ENCODE measurements at places on chromosomes 6 and 20.

GRCh38 chr20:51759769-51760510, 8.2 kb downstream of the ATP9A start:
- no peaks in the 10 kb centered on the region for H3K36me3 ChIP-seq
- no peak overlapping the region for H3K27ac ChIP-seq

DNA sequence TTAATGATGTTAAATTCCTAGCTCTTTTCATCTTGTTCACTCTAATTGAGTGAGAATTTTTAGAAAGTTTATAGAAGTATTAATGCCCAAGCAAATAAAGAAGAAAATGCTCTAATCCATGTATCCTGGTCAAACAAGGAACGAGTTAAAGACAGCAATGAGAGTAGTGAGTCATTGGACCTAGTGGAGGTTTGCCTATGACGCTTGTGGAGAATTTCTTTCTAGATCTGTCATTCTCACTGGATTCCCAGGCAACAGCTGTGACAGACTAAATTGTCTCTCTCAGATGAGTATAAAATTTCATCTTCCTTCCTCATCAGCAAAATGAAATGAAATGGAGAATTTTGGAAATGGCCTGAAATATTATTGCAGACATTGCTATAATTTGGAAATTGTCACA, 127.9 kb downstream of the COL19A1 start:
- DNase-seq: no peak
- H3K36me3 ChIP-seq: no peaks in the 10 kb centered on the region
- H3K27ac ChIP-seq: no peak overlapping the region
- H3K27me3 ChIP-seq: no peaks in the 10 kb centered on the region
- no peak overlapping the region for H3K4me3 ChIP-seq
- no peaks in the 10 kb centered on the region for H3K4me1 ChIP-seq

GRCh38 chr20:21315138-21315537, 12.0 kb downstream of the XRN2 start:
- no peak overlapping the region for H3K4me3 ChIP-seq
- H3K36me3 ChIP-seq: no peaks in the 10 kb centered on the region
- H3K27ac ChIP-seq: no peak overlapping the region
- no peaks in the 10 kb centered on the region for H3K27me3 ChIP-seq
- no peaks in the 10 kb centered on the region for H3K4me1 ChIP-seq

DNA sequence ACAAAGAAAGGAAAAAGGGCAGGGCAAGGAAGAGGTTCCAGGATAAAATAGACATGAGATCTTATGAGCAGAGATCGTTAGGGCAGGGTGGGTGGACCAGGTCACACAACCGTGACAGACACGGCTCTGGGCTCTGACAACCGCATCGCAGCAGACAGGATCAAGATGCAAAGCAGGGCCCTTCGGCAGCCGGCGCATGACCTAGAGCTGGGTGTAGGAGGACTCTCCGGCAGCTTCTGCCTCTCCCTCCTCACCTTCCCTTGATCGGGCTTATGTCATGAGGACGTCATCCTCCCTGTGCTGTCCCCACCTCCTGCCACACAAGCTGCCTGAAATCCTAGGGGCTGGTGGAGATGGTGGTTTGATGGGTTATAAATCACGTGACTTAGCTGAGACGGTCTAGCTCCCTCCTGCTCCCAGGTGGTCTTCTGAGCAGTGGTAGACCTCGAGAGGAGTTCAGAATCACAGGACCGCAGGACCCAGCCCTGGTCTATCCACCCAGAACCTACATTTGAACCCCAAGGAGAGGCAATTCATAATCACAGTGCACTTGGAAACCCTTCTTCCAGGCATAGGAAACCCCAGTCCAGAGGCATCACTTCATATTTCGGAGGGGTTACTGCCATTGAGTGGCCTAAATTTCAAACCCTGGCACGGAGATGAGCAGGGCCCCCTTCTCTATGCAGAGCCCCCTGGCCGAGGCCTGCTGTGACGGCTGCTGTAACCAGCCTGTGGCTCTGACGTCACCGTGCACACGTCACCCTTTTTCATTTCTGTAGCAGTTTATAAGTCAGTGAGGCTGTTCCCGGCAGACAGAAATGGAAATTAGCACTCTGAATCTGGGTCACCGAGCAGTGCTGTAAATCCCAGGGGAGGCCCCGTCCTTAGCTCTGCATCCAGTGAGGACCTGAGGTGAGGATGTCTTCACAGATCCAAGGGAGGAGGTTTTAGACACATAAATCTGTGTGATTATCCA, 8.7 kb upstream of the CCR6 start:
- no peaks in the 10 kb centered on the region for H3K36me3 ChIP-seq
- no peaks in the 10 kb centered on the region for H3K4me1 ChIP-seq
- DNase-seq: no peak
- H3K27ac ChIP-seq: peak overlapping the region; percentile 14
- H3K4me3 ChIP-seq: no peak overlapping the region

DNA sequence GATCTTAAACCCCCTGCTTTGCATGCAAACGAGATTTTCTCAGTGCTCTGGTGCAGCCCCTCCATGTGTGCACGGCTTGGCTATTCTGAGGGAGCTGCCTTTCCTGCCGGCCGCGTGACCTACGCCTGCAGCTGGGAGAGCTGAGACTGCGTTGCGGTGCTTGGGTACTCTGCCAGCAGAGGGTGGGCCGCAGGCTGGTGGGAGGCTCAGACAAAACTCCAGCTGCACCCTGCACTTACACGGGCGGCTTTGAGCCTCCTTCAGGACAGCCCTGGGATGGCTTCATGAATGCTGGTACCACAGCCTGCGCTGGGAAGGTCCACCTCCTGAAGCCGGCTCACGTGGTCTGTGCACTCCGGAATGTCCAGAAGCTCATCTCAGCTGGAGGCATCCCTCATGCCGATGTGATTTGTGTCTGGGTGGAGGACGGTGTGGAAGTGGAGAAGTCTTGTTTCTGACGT, 223.7 kb downstream of the DLL1 start:
- no peak overlapping the region for H3K27ac ChIP-seq
- H3K27me3 ChIP-seq: no peaks in the 10 kb centered on the region
- no peaks in the 10 kb centered on the region for H3K4me1 ChIP-seq
- H3K36me3 ChIP-seq: no peaks in the 10 kb centered on the region
- H3K4me3 ChIP-seq: no peak overlapping the region

- no peaks in the 10 kb centered on the region for H3K36me3 ChIP-seq
- no peak for DNase-seq
- H3K27me3 ChIP-seq: no peaks in the 10 kb centered on the region
- H3K4me1 ChIP-seq: peaks cover 8% of the 10 kb centered on the region
Measured at GRCh38 chr20:50108556-50109235, 4.3 kb downstream of the UBE2V1 start.

GRCh38 chr6:71324194-71324785, 35.7 kb downstream of the OGFRL1 start:
- no peaks in the 10 kb centered on the region for H3K4me1 ChIP-seq
- H3K4me3 ChIP-seq: no peak overlapping the region
- H3K27me3 ChIP-seq: no peaks in the 10 kb centered on the region
- DNase-seq: no peak
- no peaks in the 10 kb centered on the region for H3K36me3 ChIP-seq

DNA sequence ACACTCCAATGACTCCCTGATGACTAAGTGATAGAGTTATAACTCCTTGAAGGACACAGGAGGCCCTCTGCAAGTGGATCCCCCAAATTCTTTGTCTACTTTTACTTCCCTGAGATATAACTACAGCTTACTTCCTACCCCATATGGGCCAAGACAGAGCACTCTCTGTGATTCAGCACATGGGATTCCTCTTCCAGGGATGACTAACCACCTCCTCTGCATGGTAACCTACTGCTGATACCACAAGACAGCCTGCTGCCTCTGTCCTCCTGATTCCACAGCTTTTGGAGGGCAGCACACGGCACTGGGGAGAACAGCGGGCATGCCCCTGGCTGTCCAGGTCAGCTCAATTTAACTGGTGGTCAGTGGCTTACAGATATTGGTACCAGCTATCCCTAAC, 675.7 kb upstream of the AGPAT4 start:
- H3K36me3 ChIP-seq: no peaks in the 10 kb centered on the region
- H3K4me1 ChIP-seq: no peaks in the 10 kb centered on the region
- no peaks in the 10 kb centered on the region for H3K27me3 ChIP-seq
- no peak overlapping the region for H3K27ac ChIP-seq
- DNase-seq: no peak
- H3K4me3 ChIP-seq: no peak overlapping the region

DNA sequence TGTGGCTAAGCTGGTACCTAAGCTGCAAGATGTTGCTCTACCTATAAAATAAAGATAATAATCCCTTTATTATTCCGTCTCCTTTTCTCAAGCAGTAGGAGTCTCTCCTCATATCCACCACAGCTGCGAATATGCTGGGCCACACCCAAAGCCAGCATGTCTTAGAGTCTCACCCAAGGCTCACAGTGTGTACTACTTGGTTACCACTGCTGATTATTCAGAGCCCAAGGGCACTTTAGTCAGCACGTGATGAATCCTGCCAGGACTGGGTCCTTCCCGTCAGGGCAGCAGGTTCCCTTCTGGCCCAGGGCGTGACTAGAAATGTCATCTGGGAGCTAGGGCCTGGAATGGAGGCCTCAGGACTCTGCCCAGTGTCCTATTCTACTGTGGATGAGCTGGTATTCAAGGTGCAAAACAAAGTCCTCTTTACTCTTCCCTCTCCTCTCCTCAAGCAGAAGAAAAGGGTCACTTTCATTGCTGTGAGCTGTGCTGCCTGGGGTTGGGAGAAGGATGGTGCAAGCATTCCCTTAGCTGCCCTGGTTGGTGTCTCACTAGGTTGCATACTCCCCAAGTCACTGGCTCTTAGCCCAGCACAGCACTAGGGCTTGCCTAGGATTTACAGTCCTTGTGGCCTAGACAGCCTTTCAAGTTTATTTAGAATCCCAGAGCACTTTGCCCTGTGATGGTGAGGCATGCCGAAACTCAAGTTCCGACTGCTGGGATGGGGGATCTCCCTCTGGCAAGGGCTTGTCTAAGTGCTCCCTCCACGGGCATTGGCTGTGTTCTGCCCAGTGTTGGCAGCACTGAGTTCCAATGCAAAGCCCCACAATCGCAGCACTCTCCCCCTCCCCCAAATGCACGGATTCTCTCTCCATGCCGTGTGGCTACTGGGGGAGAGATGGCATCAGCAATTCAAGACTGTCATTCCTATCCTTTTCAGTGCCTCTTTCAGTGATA, 320.2 kb downstream of the BTBD9 start:
- H3K4me1 ChIP-seq: no peaks in the 10 kb centered on the region
- no peaks in the 10 kb centered on the region for H3K27me3 ChIP-seq
- H3K36me3 ChIP-seq: no peaks in the 10 kb centered on the region

DNA sequence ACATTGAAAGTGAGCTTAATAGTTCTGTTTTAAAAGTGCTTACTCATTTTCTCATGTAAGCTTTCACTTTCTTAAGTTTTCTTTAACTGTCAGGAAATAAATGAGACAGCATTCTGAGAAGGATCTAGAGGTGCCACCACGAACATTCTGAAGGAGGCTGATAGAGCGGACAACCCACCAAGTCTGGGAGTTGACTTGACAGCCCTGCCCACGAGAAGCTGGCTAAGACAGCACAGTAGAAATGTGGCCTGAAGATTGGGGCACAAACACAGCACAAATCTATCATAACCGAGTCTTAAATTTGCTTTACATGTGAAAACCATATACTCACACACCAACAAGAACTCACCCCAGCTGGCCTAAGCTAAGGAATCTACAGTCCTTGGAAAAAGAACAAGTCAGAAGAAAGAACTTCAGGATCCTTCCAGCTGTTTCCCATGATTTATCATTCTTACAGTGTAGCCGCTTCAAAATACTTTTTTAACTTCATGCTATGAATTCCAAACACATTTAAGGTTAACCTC, 144.2 kb upstream of the TNFAIP3 start:
- H3K36me3 ChIP-seq: no peaks in the 10 kb centered on the region
- DNase-seq: no peak
- H3K27me3 ChIP-seq: no peaks in the 10 kb centered on the region
- no peak overlapping the region for H3K27ac ChIP-seq
- H3K4me3 ChIP-seq: no peak overlapping the region

DNA sequence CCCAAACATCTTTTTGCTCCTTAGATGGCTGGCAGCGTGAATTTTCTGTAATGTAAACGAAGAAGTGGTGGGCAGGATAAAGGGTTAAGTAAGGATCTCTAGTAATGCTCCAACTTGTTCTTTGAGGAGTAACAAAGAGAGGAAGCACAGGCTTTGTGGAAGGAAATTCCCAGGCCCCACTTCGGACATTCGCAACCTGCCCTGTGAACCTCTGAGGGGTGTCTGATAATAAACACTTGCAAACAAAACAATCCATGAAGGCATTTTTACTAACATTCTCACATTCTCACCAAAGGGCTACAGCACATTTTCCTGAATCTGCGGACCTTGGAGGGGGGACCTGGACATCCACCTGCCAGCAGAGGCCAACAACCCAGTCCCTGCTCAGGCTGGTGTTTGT, 25.8 kb upstream of the ADGRF5 start:
- H3K36me3 ChIP-seq: no peaks in the 10 kb centered on the region
- DNase-seq: no peak
- peak overlapping the region; percentile 74 for H3K27ac ChIP-seq
- no peaks in the 10 kb centered on the region for H3K27me3 ChIP-seq
- H3K4me3 ChIP-seq: no peak overlapping the region
- no peaks in the 10 kb centered on the region for H3K4me1 ChIP-seq

DNA sequence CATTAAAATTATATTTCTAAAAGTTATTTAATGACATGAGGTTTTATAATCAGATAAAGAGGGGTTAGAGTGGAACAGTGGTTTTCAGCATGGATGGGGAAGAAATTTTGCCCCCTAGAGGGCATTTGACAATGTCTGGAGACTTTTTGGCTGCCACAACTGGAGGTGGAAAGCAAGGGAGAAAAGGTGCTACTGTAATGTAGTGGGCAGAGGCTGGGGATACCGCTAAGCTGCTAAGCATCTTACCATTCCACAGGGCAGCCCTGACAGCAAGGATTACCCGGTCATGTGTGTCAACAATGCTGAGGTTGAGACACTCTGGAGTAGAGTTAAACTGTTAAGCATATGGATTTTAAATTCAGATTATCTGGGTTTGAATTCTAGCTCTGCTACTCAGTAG, 52.9 kb upstream of the FABP7 start:
- no peak for DNase-seq
- H3K4me1 ChIP-seq: no peaks in the 10 kb centered on the region
- H3K4me3 ChIP-seq: no peak overlapping the region
- H3K36me3 ChIP-seq: no peaks in the 10 kb centered on the region
- no peaks in the 10 kb centered on the region for H3K27me3 ChIP-seq
- H3K27ac ChIP-seq: no peak overlapping the region

DNA sequence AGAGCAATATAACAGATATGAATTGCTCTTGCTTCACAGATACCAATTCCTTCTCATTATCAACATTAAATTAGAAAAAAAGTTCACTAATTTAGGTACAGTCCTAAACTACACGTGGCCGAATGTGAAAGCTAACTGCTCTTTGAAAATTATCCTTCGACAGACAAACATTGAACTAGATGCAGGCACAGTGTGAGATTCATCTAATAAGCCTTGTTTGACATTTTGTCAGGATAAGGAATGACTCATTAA, 1.1 kb downstream of the FAM184A start:
- no peak for DNase-seq
- H3K4me1 ChIP-seq: peaks cover 4% of the 10 kb centered on the region
- H3K27ac ChIP-seq: no peak overlapping the region

Data from uterus (tissue), 4 donors.